ENCODE measurements at places on chromosomes 7 and 10. TPM values are rescaled to one million over a fixed set of nuclear protein-coding genes. Genes with fewer than 3 reads are reported as not detected.

AZGP1 gene
- total RNA-seq, result 0.40 TPM

GIMAP8 gene
- 0.39 TPM for total RNA-seq

OR9A2 gene
- total RNA-seq, result not detected

FXYD4 gene
- not detected for total RNA-seq

FIS1 gene
- total RNA-seq, result 258 TPM

TFR2 gene
- total RNA-seq, result 0.64 TPM

SPOCK2 gene
- 0.26 TPM for total RNA-seq

ZNF12 gene
- 19.8 TPM for total RNA-seq

GTF2I gene
- total RNA-seq, result 125 TPM

KNDC1 gene
- total RNA-seq, result not detected

SFXN4 gene
- 5.6 TPM for total RNA-seq

VSTM2A gene
- not detected for total RNA-seq

GNAT3 gene
- total RNA-seq, result 0.16 TPM

DRGX gene
- total RNA-seq, result not detected

STEAP1 gene
- total RNA-seq, result 30.1 TPM

MRLN gene
- total RNA-seq, result not detected

CYP3A7 gene
- 1.0 TPM for total RNA-seq

FOXI2 gene
- total RNA-seq, result not detected

PRSS58 gene
- not detected for total RNA-seq

LLCFC1 gene
- not detected for total RNA-seq

NDUFA5 gene
- 29.1 TPM for total RNA-seq

NPS gene
- not detected for total RNA-seq

MYOF gene
- total RNA-seq, result 103 TPM

IFIT2 gene
- 2.7 TPM for total RNA-seq
